Muscle of leg (tissue), 16 donors: ENCODE measurements at places on chromosomes 3 and 15. TPM values are rescaled to one million over a fixed set of nuclear protein-coding genes. Genes with fewer than 3 reads are reported as not detected.

The MOBP gene
- 0.14 TPM for polyA plus RNA-seq

The C2CD4A gene
- 0.12 TPM for polyA plus RNA-seq

The CTXN2 gene
- polyA plus RNA-seq = not detected

The ISLR2 gene
- polyA plus RNA-seq = 3.0 TPM

The LDHAL6B gene
- not detected for polyA plus RNA-seq

The ZPLD1 gene
- not detected for polyA plus RNA-seq

The GUCA1C gene
- polyA plus RNA-seq = not detected

The CCDC80 gene
- polyA plus RNA-seq = 69.0 TPM

The RASL12 gene
- 14.6 TPM for polyA plus RNA-seq

The MASP1 gene
- 6.1 TPM for polyA plus RNA-seq

The ISLR gene
- 233 TPM for polyA plus RNA-seq

The ITIH1 gene
- not detected for polyA plus RNA-seq

The SEMA7A gene
- 9.2 TPM for polyA plus RNA-seq

The SPTBN5 gene
- polyA plus RNA-seq = 2.8 TPM

The MED12L gene
- 2.6 TPM for polyA plus RNA-seq

The AGBL1 gene
- polyA plus RNA-seq = 6.9 TPM

The SLCO2A1 gene
- 2.4 TPM for polyA plus RNA-seq
